Uterus (tissue), 4 donors: ENCODE measurements at places on chromosomes 5 and 9. TPM values are rescaled to one million over a fixed set of nuclear protein-coding genes. Genes with fewer than 3 reads are reported as not detected.

The SPATA31A3 gene
- not detected for total RNA-seq

The PSAT1 gene
- total RNA-seq, result 0.29 TPM

The HMMR gene
- total RNA-seq, result not detected

The TAF11L9 gene
- total RNA-seq, result not detected

The IQGAP2 gene
- total RNA-seq, result 49.2 TPM

The C1QTNF2 gene
- 3.2 TPM for total RNA-seq

The GHR gene
- 1.8 TPM for total RNA-seq

The ARSI gene
- total RNA-seq, result 6.5 TPM

The SMIM32 gene
- not detected for total RNA-seq

The NR2F1-AS1 gene
- 4.4 TPM for total RNA-seq

The RNF180 gene
- total RNA-seq, result 21.3 TPM

The ZNF454 gene
- 0.59 TPM for total RNA-seq

The EMB gene
- total RNA-seq, result 0.51 TPM

The SLC22A4 gene
- total RNA-seq, result 2.9 TPM

The COQ4 gene
- 32.5 TPM for total RNA-seq

The FOXD4L3 gene
- not detected for total RNA-seq

The TMEM252 gene
- total RNA-seq, result not detected

The IFNA2 gene
- total RNA-seq, result not detected

The ZFP37 gene
- total RNA-seq, result 7.7 TPM

- no peak for DNase-seq
Observed at GRCh38 chr5:176415240-176415951, 943 bp downstream of the CLTB start.

- DNase-seq, result no peak
Observed at GRCh38 chr5:131926168-131926567, 19.3 kb downstream of the MEIKIN start.

DNA sequence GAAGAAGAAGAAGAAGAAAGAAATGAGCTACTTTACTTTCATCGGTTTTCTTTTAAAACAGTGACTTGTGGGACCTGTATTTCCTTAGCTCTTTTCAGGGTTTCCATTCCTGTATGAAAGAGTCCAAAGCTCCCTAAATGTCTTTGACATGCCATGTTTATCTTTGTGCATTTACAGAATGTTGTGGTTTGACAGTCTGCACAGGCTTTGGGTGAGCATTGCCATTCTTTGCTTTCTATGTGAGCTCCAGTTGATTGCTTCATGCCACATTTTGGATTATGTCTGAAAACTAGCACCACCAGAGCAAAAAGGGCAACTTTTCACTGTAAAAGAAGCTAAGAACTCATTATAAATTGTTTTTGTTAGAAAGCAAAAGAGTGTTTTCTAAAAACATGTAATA, 733.4 kb downstream of the TLE4 start:
- DNase-seq, result no peak

DNA sequence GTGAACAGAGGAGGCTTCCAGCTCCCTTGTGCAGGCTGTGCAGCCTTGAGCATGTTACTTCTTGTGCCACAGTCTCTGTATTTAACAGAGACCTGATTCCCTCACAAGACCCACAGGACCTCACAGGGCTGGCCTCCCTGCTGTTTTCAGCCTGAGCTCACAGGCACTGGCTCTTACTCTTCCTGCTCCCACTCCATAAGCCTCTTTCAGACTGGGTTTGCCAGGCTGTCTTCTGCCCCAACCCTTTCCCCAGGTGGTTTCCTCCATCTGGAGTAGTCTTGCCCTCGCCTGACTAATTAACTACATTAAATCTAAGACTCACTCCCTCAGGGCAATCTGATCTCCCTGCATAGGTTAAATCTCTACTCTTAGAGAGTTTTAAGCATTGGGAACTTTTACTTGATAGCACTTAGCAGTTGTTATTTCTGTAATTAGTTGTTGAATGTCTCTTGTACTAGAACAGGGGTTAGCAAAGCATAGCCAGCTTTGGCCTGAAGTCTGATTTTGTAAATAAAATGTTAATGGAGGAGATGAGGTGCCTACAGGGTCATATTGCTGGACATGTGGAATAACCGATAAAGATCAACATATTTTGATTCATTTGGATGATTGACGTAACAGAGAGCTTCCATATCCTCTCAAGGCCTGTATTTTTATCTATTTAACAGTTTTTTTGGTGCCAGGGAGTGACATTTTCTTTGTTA, 28.6 kb upstream of the SPATA31E1 start:
- no peak for DNase-seq

DNA sequence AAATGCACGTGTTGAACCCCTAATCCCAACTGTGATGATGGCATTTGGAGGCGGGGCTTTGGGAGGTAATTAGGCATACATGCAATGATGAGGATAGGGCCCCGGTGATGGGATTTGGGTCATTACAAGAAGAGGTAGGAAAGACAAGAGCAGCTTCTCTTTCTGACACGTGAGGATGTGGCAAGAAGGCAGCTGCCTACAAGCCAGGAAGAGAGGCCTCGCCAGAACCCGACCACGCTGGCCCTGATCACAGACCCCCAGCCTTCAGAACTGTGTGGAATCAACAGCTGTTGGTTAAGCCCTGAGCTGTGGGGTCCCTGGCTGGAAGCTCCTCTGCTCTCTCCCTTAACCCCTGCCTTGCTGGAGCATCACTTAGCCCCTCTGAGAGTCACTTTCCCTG, 57.5 kb downstream of the COL23A1 start:
- DNase-seq, result no peak

DNA sequence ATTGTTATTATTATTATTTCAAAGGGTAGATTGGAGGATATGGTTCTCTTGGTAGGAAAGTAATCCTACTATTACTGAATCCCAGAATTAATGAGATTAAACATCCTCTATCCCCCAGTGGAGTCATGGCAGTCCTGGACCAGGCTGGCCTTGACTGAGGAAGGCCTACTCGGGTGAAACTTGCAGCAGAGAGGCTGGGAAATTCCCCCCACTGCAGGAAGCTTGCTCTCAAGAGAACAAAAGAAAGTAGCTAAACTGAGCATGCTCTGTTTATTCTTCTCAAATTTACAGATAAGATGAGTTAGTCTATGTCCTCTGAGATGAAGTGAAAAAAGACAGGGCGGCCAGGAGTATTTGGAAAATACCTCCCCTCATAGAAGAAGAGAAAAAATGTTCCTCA, 233.9 kb upstream of the RPS23 start:
- no peak for DNase-seq

DNA sequence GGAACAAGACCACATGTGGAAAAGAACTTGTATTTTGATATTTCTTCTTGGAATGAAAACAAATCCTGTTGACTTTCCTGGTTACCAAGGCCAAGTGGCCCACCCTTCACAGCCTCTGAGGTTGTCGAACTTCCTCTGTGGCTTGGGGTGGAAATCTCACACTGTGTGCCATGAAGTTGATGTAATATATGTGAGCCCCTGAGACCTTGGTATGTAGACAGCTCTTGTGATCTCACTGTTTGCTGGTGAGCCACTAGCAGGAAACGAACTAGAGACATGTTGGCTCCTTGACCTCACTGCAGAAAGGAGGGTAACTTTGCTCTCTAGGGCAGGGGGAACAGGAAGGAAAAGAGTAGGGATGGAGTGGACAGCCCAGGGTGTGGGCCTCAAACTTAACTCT, 159.4 kb downstream of the ARHGAP26 start:
- no peak for DNase-seq

DNA sequence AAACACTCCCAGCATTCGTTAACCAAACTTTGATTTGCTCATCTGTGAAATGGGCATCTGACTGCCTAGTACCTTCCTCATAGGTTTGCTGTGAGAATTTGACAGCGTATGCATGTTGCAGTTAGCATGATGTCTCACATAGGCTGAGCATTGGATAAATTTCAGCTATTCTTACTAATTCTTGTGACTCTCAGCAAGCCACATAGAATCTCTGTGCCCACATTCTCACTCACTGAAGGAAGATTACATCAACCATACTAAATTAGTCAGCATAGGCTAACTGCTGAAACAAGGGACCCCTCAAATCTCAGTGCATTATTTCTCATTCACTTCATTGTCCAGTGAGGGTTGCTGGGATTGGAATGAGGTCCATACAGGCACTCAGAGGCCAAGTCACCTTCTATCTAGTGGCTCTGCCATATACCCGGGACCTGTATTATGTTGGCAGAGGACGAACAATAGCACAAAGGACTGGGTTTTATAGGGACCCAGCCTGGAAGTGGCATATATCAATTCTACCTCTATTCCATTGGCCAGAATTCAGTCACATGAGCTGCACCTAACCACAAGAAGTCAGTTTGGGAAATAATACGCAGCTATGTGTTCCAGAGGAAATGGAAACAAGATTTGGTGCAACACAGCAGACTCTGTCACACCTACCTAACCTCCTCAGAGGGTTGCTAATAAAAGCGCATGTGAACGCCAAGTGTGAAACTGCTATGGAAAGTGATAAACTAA, 4.2 kb upstream of the PTGER4 start:
- DNase-seq, result no peak

GRCh38 chr9:81754245-81754644, 64.9 kb upstream of the TLE1 start:
- DNase-seq, result no peak

- no peak for DNase-seq
Observed at GRCh38 chr5:157532022-157532421, 43.6 kb downstream of the ADAM19 start.

- no peak for DNase-seq
Observed at GRCh38 chr5:541539-542318, 17.5 kb upstream of the SLC9A3 start.

DNA sequence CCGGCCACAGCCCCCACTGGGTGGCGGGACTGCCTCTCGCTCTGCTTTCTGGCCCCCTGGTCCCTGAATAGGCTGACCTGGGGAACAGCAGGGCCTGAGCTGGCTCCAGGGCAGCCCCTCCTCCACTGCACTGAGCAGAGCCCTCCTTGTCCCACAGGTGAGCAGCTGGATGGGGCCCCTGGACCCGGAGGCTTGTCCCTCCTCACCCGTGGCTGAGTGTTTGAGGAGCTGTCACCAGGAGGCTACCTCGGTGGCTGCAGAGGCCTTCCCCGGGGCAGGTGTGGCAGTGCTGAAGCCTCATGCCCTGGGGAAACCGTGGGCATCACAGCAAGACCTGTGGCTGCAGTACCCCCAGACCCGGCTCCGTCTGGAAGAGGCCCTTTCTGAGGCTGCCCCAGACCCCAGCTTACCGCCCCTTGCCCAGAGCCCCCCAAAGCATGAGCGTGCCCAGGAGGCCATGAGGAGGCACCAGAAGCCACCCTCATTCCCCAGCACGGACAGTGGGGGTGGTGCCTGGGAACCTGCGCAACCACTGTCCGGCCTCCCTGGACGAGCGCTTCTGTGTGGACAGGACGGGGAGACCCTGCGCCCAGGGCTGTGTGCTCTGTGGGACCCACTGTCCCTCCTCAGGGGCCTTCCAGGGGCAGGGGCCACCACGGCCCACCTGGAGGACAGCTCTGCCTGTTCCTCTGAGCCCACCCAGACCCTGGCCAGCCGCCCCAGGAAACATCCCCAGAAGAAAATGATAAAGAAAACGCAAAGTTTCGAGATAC, 28.5 kb upstream of the LRRC14B start:
- DNase-seq, result no peak

DNA sequence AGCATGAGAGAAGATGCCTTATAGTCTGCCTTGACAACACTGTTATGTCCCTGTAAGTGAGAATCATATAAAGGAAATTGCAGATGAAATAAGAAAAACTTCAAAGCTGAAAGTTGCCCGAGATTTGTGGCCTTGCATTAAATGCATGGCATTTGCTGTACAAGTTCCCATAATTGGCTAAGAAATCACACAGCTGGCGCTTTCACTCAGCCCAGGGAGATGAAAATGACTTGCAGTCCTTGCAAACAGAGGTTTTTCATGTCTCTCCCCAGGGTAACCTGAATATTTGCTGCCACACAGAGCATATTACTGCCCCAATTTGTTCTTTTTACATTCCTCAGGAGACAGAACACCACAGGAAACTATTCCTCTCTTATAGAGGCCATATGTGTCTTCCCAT, 174.8 kb downstream of the FAM114A2 start:
- DNase-seq, result no peak

GRCh38 chr9:90802386-90802985, 867 bp downstream of the SYK start:
- DNase-seq, result no peak

DNA sequence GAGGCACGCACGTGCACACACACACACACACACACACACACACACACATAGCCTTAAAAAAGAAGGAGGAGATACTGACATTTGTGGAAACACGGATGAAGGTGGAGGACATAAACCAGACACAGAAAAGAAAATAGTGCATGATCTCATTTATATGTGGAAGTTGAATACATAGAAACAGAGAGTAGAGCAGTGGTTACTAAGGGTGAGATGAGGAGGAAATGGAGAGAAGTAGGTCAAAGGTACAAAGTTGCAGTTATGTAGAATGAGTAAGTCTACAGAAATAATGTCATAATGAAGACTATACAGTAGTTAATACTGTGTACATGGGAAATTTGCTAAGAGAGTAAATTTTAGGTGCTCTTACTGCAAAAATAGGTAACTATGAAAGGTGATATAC, 412.2 kb upstream of the CDH9 start:
- DNase-seq, result no peak

GRCh38 chr5:1033178-1033577, 24.6 kb downstream of the NKD2 start:
- DNase-seq, result no peak

GRCh38 chr5:117242028-117242427, 667.4 kb upstream of the SEMA6A start:
- DNase-seq, result no peak

GRCh38 chr5:129653057-129653375, 94.9 kb upstream of the MINAR2 start:
- no peak for DNase-seq

GRCh38 chr9:20244271-20244670, 378.0 kb downstream of the MLLT3 start:
- no peak for DNase-seq

DNA sequence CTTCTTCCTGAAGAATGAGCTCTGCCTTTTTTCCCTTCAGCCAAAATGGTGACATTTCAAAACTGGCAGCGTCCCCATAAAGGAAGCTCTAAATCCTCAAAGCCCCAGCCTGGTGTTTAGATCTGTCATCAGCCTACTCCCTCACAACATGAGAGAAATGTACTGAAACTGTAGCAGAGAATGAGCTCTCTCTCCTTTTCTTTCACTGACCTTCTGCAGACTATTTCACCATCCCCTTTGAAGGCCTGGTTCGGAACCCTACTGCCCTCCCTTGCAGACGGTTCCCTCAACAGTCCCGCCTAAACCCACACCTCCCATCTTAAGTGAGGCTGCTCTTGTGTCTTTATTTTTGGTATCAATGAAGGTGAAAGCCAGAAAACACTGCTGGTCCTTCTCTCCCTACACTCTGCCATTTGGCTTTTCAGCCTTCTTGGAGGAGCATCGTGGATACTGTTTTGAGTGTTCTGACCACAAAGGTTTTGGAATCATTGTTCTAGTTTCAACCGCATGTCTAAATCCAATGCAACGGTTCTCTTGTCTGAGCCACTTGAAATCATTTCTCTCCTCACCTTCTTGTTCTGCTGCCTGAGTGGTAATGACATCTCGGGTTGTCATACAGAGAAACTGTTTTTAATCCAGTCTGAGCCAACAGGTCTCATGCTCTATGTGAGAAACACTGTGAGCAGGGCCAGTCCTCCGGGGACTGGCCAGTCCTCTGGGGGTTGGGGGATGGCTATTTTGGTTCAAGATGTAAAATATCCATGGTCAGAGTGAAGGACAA, 39.0 kb downstream of the ITK start:
- DNase-seq, result no peak
